ENCODE measurements at places on chromosomes 16 and 17. TPM values are rescaled to one million over a fixed set of nuclear protein-coding genes. Genes with fewer than 3 reads are reported as not detected.
A peak's percentile ranks its signal among the peaks of the same experiment; 100 is the strongest.

GRCh38 chr17:79943347-79944241 lies 92.1 kb downstream of the TBC1D16 start:
- DNase-seq = peak; percentile 21

DNA sequence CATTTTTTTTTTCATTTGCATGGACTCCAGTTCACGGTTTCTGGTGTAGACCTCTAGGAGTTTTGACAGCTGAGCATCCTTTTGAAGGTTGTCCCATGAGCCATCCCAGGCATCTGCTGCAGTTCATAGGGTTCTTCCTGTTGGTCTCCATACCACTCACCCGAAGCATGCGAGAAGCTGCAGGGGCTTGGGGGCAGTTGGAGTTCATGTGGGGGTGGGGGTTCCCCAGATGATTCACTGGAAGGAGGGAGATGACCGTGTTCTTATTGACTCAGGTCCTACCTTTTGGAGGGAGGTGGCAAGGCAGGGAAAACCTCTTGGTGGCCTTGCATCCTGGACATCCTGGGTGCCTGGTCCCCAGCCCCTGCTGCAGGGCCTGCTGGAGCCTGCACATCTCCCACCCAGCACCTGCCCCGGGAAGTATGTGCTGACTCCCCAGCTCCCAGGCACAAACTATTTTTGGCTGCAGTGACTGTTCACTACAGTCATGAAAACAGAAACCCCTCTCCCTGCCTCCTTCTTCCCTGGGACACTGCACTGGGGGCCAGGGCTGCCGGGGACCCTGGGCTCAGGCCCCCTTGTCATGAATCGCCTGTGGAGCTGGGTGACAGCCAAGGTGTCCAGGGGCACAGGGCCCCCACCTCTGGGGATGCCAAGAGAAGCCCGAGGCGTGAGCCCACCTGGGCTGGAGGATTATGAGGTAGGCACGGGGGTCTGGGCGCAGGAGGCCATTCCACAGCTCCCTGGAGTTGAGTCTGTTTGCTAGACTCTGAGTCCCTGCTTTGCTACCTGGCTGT lies 64.9 kb upstream of the LGALS9 start:
- no peak for DNase-seq

- no peak for DNase-seq
Observed at GRCh38 chr17:62847426-62847825, 39.3 kb upstream of the MARCHF10 start.

DNA sequence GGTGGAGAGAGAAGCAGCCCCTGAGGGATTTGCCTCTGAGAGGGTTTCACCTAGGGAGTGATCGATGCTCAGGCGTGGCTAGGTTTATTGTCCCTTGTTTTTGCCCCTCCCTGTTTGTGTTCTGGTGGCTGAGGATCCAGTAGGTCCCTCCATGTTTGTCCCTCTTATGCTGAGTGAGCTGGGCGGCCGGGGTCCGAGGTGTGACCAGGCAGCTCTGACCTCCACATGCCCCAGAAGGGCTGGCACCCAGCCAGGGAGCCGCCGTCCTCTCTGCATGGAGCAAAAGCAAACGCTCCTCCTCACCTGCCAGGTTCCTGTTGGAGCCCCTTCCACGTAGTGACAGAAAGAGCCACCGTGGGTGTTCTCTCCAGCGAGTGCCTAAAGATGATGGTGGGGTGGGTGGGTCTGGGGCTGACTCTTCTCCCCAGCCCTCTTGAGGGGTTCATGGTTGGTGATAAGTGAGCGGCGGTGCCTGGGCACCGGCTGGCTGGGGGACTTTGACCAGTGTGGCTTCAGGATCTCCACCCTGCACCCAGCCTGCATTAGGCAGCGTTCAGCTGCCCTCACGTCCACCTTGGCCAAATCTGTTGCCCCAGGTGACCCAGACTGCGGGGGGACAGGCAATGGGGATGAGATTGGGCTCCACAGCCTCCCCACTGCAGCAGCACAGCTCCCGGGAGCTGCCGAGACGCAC lies 14.1 kb upstream of the NUDT16L1 start:
- DNase-seq = no peak

GRCh38 chr17:18129041-18129502 lies 20.5 kb downstream of the MYO15A start:
- no peak for DNase-seq

GRCh38 chr16:12314653-12315185 lies 338.2 kb downstream of the SNX29 start:
- DNase-seq = no peak

- no peak for DNase-seq
Observed at GRCh38 chr16:89038221-89038721, 55.4 kb upstream of the ACSF3 start.

- no peak for DNase-seq
Observed at GRCh38 chr16:50980666-50981065, 170.4 kb downstream of the SALL1 start.

DNA sequence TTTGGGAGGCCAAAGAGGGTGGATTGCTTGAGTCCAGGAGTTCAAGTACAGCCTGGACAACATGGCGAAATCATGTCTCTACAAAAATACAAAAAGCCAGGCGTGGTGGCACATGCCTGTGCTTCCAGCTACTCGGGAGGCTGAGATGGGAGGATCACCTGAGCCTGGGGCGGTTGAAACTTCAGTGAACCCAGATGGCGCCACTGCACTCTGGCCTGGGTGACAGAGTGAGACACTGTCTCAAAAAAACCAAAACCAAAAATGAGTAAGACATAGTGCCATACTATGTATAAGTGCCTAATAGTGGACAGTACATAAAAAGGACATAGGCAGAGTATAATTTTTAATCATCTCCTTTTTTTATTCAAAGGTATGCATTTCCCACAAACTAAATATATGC lies 4.0 kb downstream of the CTC1 start:
- DNase-seq = no peak

DNA sequence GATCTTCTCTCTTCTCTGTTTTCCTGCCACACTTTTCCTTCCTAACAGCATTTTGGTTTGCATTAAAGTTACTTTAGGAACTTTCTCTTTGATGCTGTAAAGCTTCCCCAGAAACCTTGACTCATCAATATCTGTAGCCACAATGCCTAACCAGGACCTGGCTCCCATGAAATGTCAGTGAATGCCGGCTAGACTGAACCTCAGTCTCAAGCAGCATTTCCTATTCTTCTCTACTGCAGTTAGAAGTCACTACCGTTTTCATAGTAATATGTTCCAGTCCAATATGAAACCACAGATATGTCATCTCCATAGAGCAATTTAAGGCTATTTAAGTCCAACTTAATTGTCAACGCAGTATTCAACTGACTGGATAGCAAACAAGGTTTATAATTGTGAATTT lies 28.9 kb downstream of the ITFG1 start:
- no peak for DNase-seq

- peak; percentile 83 for DNase-seq
Observed at GRCh38 chr17:7841915-7842379, 7.9 kb downstream of the KDM6B start.

Gene CDT1
- total RNA-seq = 0.56 TPM

Gene KRT34
- not detected for total RNA-seq

Gene SLC47A1
- 6.0 TPM for total RNA-seq

Gene RNF227
- 4.1 TPM for total RNA-seq

Gene ZP2
- not detected for total RNA-seq

Gene CD79B
- 4.0 TPM for total RNA-seq

Gene ABCA3
- 9.4 TPM for total RNA-seq
